ENCODE measurements at places on chromosomes 12 and 14.

- no peak for DNase-seq
Measured at GRCh38 chr14:99516871-99517642, 35.8 kb downstream of the CCNK start.

DNA sequence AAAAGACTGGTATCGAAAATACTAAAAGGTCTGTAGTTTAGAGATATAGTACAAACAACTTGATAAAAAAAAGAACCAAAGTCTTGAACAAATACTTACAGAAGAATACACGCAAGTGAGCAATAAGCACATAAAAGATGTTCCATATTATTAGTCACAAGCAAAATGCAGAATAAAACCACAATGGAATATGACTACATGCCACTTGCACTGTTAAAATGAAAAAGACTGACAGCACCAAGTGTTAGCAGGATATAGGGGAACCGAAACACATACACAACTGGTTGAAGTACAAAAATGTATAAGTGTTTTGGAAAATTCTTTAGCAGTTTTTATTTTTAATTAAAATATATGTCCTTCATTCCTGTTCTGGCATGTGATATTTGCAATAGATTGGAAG, 3.6 kb downstream of the CLEC2A start:
- no peak for DNase-seq

GRCh38 chr14:102971314-102971713, 48.9 kb downstream of the AMN start:
- DNase-seq: no peak

GRCh38 chr12:32032205-32032810, 73.1 kb downstream of the RESF1 start:
- no peak for DNase-seq

DNA sequence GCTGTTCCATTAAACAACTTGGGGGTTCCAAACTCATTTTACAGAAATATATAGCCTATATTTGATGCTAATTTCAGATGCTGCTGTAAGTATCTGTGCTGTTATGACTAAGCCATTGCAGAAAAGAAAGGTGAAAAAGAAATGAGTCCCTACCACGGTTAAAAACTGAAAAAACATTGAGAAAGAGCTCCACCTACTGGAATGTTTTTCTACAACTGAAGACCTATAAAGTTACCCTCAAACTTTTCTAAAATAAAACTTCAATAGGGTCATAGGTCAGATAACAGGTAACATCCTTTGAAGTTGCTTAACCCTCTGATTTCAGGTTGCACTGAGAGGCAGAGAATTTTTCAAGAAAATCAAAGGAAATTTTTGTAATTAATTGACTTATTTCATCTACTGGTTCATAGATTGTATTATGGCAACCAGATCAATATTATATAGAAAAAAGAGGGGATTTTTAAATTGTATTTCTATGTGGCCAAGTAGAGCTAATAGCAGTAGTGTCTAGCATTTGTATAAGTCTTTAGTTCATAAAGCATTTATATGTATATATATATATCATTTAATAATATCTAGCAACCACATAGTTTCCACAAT, 279.9 kb downstream of the RPS29 start:
- DNase-seq: no peak

- DNase-seq: no peak
Measured at GRCh38 chr12:52166672-52167071, 25.1 kb downstream of the KRT80 start.

DNA sequence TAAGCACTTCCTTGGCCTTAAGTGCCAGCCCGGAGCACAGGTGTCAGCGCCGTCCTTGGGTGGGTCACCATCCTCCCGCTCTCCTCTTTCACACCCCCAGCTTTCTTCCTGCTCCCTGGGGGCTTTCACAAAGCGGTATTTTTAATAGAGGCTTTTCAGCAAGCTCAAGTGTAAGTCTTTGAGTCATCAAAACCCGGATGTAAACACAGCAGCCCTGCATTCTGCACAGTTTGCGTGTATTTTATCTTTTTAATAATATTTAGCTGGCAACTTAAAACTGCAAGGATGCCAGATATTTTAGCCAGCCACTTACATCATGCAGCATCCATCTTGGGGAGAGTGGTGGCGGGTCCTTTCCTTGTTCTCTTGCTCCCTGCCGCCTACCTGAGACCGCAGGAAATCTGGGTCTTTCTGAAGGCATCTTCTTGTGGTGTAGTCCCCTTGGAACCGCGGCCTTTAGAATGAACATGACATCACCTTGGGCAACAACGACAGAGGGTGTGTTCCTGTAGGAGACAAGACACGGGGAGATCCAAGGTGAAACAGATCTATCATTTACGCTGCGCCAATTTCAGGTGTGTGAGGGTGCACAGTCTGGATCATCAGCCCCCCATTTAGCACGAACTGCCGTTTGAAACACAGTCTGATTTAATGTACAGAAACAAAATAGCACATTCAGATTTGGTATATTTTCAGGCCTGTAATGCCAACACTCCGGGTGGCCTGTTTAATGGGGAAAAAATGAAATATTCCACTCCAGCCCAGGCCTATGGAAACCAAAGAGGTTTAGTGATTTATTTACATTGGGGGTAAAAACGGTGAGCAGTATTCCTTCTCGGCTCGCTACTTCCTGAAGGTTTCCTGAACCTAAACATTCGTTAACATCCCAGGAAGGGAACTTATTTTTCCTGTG, 12.5 kb upstream of the IRF2BPL start:
- DNase-seq: peak; percentile 61

GRCh38 chr14:84282618-84283017, 1247.3 kb upstream of the FLRT2 start:
- DNase-seq: no peak

- peak; percentile 98 for DNase-seq
Measured at GRCh38 chr14:54773171-54774006, 129.2 kb downstream of the GCH1 start.

DNA sequence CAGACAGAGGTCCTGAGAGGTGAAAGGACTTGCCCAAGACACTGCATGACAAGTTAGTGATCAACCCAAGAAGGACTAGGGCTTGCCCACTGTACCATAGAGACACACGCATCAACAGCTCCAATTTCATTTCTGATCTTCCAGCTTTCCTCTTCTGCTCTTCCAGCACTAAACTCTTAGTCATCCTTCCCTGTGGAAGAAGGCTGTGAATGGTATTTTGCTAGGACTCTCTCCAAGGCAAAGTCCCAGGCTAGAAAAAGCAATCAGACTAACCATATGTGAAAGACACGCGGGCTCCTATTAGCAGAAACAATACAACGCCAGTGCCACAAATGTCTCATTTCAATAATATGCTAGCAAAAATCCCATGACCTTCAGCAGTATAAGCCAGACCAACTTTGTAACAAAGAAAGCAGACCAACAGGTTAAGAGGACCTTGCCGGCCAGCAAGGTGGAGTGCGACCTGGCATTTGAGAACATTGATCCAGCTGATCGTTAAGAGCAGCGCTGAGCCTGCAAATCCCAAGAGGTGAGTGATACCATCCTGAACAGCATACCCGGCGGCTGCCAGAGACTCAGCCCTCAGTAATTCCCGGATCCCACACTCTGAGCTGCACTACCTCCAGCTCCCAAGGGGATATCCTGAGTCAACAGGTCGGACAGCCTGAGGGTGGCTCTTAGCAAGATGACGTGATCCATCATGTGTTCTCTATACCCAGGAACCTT, 132.5 kb downstream of the FOXN3 start:
- DNase-seq: peak; percentile 42

GRCh38 chr14:72621387-72622065, 272.4 kb downstream of the DPF3 start:
- DNase-seq: no peak

DNA sequence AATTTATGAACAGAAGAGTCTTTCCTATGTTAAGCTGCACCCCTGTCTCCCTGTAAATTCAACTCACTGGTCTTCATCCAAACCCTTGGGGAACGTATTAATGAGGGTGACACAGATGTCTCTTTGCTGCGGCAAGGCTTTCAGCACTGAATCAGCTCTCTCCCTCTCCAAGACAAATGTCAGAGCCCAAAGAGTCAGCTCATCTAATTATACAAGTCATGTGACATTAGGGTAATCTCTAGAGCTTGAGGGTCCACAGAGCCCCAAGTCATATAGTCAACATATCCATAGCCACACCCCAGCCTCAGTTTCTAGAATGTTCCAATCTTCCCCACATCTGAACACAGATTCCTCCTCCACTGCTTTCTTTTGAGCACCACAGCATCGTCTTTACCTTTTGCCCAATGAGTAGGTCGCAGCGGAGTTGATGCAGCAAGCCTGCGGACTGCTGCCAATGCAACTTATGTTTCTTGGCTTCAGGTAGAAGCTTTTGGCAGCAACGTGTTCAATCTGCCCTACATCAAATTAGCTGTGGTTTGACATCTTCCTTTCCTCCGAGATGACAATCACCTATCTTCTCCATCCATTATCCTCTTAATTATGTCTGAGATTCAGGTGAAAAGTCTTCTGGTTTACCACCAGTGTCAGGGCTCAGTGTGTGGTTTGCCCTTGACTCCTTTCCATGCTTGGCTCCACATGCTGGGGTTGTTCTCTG, 5.3 kb downstream of the BATF start:
- no peak for DNase-seq

DNA sequence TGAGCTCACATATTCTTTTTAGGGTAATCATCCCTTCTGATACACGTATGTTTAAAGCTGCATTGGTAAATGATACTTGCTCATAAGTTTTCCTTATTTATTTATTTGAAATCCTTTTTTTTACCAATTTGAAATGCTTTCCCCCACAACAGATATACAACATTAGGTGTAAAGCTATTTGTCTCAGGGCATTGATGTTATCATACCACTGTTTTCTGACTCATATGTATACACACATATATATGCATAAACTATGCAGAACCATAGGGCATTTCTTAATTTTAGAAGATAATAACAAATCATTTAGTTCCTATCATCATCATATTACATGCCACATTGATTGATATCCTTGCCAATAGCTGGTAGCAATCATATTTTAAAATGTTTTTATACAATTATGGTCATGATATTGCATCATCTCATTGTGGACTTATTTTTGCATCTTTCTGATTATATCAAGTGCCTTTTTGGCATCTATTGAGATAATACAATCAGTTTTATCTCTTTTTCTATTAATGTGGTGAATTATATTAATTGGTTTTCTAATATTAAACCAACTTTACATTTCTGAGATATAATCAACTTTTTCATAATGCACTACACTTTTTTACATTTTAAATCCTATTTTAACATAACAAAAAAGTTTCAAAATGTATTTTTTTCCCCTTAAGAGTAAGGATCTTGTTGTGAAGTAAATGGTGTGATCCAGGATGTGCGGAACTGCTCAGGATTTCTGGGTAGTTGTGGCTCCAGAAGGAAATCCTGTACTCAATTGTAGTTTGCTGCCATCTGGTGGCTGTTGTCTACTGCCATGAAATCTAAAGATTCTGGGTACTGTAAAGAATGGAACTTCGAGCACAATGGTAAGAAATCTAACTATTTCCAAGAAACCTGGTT, 16.7 kb downstream of the OR9K2 start:
- DNase-seq: peak; percentile 46

- peak; percentile 37 for DNase-seq
Measured at GRCh38 chr14:94542111-94542810, 19.0 kb upstream of the SERPINA4 start.

GRCh38 chr12:91205811-91206210, 23.2 kb upstream of the DCN start:
- no peak for DNase-seq

GRCh38 chr12:47816403-47817271, 3.1 kb downstream of the HDAC7 start:
- no peak for DNase-seq

DNA sequence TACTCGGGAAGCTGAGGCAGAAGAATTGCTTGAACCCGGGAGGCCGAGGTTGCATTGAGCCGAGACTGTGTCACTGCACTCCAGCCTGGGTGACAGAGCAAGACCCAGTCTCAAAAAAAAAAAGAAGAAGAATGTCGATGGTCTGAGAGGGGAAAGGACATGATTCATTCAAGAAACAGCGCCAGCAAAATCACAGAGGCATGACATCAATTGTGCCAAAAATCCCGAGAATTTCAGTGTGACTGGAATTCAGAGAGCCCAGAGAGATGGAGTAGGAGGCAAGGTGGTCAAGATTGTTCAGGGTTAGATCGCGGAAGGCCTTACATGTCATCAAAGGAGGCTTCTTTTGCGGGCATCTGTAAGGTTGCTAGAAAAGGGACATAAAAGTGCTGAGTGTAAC, 483.3 kb downstream of the VRK1 start:
- no peak for DNase-seq

- DNase-seq: no peak
Measured at GRCh38 chr14:75979071-75979571, 2.7 kb downstream of the TGFB3 start.

DNA sequence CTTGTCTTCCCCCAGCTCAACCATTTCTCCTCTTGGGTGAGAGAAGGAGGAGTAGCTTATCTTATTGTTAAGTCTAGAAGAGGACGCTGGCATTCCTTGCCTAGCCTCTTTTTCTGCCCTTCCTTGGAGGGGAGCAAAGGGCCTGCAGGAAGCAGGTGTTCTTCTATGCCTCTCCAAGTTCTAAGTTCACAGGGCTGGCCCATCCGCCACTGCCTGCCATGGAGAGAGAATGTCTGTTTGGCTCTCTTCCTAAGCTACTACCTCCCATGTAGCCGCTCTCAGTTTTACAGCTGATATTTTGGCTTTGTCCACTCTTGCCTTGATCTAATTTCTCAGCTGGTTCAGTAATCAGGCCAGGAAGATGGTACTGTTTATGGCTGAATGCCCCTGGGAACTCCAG, 201.2 kb downstream of the NTF3 start:
- no peak for DNase-seq

- no peak for DNase-seq
Measured at GRCh38 chr14:87034680-87035079, 958.3 kb downstream of the GALC start.

- peak; percentile 23 for DNase-seq
Measured at GRCh38 chr12:25557830-25558436, 4.8 kb upstream of the LMNTD1 start.

DNA sequence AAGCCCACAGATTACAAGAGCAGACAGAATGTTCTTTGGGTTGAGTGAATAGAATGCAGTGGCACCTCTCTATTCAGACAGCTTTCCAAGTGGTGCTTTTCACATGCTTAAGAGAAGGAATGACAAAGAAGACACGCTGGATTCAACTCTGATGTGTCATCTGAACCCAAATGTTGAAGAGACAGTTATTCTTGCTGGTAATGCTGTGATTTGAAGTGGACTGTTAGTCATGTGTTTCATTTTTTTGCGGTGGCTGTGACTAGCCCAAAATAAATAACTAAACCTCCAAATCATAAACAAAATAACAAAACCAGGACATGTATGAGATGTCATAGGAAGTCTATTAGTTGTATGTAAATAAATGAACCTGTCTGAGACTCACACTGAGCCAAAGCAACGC, 391.8 kb upstream of the PRICKLE1 start:
- DNase-seq: no peak

- no peak for DNase-seq
Measured at GRCh38 chr12:109715310-109716091, 1.9 kb downstream of the FAM222A start.

GRCh38 chr14:51323492-51323891, 83.4 kb downstream of the TMX1 start:
- DNase-seq: no peak

- no peak for DNase-seq
Measured at GRCh38 chr12:71061451-71061850, 96.3 kb downstream of the TSPAN8 start.

- no peak for DNase-seq
Measured at GRCh38 chr12:78359520-78359919, 505.1 kb upstream of the SYT1 start.
